ENCODE measurements at places on chromosomes 7 and 10.

- DNase-seq, result no peak
Observed at GRCh38 chr10:71984809-71985388, 20.7 kb downstream of the CHST3 start.

- peak; percentile 82 for DNase-seq
Observed at GRCh38 chr7:129163875-129164544, 19.5 kb downstream of the TSPAN33 start.

DNA sequence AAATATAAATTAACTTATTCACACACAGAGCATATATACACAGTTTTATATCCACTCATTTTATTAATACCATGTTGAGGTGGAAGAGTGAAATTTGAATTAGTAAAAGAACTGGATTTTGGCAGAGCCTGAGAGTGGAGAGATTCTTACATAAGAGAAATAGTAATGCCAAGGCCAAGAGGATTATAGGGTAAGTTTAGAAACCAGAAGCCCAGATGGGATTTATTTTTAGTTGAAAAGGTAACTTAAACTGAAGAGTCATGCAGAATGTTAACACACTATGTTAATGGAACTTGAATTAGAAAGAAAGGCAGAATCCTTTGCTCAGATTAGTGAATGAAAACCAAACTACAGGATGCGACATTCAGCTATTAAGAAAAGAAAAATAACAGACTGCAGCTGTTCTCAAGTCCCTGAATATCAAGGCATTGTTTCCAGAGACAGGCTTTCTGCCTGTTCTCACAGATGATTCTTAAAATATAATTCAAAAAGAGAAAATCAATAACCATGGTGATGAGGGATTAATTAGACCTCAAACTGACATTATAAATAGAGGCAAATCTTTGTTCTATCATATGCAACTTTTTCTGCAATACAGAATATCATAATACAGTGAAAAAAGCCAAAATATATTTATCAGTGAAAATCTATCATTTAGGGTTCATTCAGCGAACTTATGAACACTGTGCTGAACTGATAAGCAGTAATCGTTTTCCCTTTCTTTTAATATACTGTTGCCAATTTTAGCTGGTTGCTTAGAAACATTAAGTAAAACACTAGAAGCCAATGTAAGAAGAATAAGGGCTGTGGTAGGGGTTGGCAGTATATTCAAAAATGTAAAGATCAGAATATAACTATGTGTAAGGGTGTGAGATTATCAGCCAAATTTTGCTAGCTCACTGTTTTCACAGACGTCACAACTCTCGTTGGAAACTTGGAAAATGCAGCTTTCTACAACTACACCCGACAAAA lies 34.4 kb downstream of the HECTD2 start:
- DNase-seq, result peak; percentile 16

DNA sequence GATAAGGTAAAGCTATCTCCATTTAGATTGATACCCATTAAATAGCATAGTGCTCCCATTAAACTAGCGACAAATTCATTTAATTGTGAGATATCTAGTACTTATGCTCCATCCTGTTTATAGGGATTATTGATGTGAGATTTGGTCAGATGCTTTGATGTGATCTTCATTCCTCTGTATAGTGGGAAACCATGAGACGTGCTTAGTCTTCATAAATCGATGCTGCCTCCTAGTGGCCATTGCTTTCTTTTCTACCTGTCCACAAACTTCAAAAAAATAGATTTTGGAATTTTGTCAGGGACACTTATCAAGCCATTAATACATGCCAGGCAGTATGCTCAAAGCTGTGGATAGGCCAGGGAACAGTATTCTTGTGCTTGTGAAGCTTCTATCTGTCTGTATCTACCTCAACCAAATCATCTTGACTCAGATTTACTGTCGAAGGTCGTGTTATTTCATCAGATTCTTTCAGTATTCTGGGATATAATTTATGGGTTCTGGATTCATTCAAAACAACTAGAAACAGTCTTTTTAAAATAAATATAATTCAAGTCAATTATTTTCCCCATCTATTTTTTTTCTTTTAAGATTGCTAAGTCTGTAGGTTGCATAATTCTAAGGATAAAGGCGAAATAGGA lies 12.0 kb downstream of the LSM8 start:
- peak; percentile 77 for DNase-seq

- DNase-seq, result no peak
Observed at GRCh38 chr10:118592675-118593330, 2.6 kb downstream of the PRLHR start.

DNA sequence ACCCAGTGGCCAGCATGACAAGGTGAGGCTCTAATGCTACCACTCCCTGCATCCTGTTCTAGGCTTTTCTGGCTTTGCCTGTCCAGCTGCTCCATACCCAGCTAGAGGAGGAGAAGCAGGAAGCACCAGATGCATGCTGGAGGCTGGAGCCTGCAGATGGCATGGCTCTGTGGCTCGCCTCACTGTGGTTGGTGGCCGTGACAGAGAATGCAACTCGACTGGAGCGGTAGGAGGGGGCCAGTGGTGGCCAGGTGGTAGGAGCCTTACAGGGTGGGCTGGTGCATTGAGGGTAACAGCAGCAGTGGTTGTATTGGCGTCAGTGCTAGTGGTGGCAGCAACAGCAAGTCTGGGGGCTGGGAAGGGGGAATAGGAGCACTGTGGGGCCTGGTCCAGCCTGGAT lies 128.6 kb downstream of the ZNF248 start:
- no peak for DNase-seq

DNA sequence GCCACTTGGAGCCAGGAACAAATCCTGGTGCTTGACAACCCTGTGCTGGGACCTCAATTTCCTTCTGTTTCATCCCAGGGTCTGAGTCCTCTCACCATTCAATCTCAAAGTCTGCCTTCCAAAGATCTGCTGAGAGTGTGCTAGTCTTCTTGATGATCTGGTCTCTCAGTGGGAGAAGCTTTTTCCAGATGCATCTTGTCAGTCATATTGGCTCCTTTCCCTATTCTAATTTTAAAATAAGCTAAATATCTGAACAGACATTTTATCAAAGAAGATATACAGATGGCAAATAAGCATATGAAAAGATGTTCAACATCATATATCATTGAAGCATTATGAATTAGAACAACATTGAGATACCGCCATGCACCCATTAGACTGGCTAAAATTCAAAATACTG lies 469.3 kb downstream of the NEBL start:
- DNase-seq, result no peak

GRCh38 chr10:43998021-43998809 lies 349.5 kb upstream of the ZNF32 start:
- DNase-seq, result peak; percentile 72

DNA sequence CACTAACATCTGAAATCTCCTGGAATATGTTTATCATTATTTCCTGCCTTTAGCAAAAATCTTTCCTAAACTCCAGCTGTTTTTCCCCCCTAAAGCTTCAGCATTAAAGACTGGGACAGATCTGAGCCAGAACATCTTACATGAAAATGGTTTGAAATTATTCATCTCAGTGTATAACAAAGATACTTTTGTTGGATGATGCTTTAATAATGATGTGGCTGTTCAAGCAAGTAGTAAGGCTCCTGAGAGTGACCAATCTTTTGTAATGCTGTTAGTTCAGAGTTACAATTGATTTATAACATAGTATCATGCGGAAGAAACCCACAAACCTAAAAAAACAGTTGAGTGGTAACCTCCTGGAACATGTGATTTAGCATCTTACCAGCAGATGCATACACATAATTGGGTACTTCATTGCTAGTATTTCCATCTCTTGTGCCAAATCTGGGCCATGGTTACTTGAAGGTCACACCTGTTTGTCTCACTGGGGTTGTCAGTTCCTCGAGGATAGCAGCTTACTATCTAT lies 1.5 kb downstream of the BZW2 start:
- no peak for DNase-seq

DNA sequence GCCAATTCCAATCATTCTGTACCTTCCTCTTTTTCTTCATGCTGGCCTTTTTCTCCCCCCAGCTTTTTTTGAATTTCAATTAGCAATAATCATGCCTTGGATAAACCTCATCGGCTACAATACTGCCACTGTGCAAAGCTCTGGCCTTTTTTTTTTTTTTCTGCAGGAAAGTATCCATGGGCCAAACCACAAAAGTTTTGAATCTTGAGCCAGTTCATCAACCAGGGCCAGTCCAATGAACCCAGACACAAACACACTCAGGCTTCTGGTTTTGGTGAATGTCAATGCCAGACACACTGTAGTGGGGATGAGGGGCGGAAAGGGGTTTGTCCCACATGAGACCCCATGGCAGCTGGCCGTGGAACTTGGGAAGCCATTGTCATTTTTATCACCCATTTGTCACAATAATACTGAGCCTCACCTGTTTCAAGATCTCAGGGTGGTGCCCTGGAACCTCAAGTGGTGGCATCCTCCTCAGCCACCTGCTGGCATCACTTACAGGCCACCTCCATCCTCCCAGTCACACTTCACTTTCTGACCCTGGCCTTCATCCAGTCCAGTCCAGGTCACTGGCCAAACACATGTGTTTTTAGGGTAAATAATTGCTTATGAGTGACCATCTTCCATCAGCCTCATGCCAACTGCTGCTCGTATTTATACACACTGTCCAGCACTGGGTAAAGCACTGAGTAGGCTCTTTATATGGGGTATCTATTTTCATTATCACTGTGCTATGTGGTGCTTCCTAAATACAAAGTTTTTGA lies 40.8 kb upstream of the TSPAN33 start:
- DNase-seq, result no peak

GRCh38 chr10:128080231-128080630 lies 46.0 kb downstream of the MKI67 start:
- no peak for DNase-seq

DNA sequence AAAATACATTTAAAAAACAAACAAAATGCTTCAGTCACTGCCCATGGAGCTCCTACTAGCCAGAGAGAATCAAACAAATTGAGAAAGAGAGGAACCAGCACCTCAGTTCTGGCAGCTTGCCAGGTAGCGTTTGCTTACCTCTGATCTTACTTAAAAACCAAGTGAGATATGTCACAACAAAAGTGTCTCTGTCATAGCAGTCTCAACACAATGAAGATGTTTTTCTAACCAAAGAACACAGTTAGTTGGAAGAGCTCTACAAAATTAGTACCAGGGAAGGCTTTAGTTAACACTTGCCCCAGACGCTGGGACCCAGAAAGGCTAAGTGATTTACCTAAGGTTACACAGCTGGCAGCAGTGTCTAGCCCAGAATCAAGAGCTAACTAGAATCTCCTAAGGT lies 3.4 kb downstream of the DOCK4 start:
- DNase-seq, result peak; percentile 30

GRCh38 chr7:4712281-4713182 lies 30.4 kb downstream of the FOXK1 start:
- DNase-seq, result no peak

DNA sequence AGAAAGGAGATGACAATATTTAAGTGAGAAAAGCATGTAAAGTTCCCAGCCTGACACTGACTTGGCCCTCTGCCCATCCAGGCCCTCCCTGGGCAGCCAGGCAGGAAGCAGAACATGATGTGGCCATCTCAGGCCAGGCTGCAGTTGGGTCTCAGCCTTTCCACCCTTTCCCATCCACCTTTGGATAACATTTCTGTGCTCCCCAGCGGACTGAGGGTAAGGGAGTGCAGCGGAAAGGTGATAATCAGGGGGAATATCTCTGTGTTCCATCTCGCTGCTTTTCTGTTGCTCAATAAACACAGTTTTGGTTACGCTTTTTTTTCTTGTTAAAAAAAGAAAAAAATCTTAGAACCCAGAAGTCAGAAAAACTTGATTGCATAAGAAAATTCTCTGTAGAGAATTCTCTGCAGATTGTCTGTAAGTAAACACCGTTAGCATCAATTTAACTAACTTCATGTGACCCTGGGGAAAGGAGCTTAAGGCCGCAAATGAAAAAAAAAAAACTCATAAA lies 37.2 kb upstream of the TARP start:
- peak; percentile 54 for DNase-seq

DNA sequence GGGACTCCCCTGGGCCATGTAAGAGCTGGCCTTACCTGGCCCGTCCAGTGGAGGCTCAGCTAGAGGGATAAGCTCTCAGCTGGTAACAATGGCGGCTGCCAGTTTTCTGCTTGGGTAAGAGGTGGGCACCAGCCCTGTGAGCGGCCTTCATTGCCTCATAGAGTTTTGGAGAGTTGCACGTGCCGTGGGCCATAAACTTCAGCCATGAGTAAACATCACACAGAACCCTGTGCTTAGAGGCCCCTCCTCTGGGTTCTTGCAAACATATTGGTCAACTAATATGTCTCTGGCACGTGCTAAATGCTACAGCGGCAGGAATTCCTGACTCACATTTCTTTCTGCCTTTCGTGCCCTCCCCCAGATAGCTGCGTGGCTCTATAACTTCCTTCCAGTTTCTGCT lies 103.9 kb upstream of the LEP start:
- peak; percentile 70 for DNase-seq

- peak; percentile 53 for DNase-seq
Observed at GRCh38 chr7:30322271-30323005, 38.0 kb downstream of the ZNRF2 start.

DNA sequence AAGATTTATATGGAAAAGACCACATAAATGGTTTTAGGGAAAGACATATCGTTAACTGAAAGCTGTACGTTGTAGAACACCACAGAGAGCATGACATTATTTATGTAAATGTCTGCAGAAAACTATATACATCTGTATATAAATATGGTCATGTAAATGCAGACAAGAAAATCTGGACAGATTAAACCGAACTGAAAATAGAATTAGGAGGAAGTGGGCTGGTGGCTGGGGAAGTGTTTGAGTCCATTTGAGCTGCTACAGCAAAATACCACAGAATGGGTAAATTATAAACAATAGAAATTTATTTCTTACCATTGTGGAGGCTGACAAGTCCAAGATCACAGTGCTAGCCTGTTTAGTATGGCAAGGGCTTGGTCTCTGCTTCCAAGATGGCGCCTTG lies 56.3 kb upstream of the USP6NL start:
- DNase-seq, result no peak

DNA sequence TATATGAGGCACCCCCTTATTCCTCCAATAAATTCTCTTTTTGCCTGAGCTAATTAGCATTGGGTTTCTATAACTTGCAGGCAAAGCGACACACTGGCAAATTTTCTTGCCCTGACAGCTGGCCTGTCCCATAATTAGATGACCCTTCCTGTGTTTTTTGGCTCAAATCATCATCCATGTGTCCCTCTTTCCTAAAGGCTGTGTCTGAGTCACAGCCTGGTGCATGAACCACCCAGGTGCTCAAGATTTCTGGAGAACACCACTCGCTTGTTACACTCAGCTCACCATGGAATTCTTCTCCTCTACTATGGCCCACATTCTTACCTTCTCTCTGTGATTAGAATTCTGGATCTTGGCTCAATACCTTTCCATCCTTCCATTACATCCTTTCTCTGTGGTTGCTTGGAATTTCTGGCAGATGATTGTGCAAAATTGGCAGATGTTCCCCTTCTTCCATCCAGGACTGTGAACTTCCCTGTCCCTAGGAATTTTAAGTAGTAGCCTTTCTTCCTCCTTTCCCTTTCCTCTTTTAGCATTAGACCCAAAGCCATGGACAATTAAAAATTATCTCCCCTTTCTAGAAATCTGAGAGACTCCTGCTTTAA lies 116.0 kb upstream of the ANKRD1 start:
- peak; percentile 14 for DNase-seq

DNA sequence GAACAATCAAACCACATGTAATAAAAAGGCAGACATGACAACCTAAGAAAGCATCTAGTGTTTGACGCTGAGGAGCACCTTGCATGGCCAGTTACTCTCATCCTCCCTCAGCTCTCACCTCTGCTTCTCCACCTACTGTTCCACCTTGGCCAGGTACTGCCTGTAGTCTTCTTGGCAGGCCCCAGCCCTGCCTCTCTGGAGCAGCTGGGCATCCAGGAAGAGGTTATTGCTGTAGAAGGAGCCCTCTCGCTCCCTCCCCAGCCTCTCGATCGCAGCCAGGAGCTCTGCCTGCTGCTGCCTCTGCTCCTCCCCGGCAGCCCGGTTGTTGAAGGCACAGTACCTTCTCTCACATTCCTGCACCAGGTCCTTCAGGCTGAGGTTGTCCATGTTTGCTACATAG lies 9.7 kb downstream of the GIMAP5 start:
- no peak for DNase-seq
